ENCODE measurements at places on chromosomes 4 and X.

GRCh38 chrX:43734444-43734843 lies 78.3 kb downstream of the MAOA start:
- DNase-seq = no peak

- DNase-seq = no peak
Observed at GRCh38 chrX:154797006-154797405, 8.3 kb downstream of the MPP1 start.

- no peak for DNase-seq
Observed at GRCh38 chr4:59553063-59553720, 1646.9 kb upstream of the ADGRL3 start.

DNA sequence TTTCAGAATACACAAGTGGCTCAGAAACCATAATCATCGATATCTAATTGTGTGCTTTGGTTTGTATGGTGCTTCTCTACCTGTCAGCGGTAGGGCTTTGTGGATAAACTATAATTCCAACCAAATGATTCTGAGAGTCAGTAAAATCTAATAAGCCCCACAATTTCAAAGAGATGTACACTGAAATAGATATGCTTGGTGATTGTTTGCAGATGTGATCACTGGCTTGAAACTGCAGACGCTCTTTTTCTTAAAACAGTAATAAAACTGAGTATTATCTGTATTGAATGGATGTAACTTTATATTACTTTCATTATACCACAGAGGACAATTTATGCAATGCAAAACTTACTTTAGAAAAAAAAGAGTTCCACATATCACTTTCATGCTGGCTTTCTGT lies 198.8 kb upstream of the ANXA10 start:
- no peak for DNase-seq

- no peak for DNase-seq
Observed at GRCh38 chrX:9759337-9759736, 6.3 kb downstream of the GPR143 start.

All from CD4-positive, alpha-beta T cell treated with Interleukin-4 for 1 hour (primary cell).